Thoracic aorta (tissue), 2 donors: ENCODE measurements at places on chromosomes 5 and 9. TPM values are rescaled to one million over a fixed set of nuclear protein-coding genes. Genes with fewer than 3 reads are reported as not detected.

Gene SLC34A3
- total RNA-seq: 0.54 TPM

Gene FLT4
- total RNA-seq: 10.8 TPM

Gene SLC4A9
- total RNA-seq: not detected

Gene BSPRY
- 0.14 TPM for total RNA-seq

- no peaks in the 10 kb centered on the region for H3K36me3 ChIP-seq
- H3K4me1 ChIP-seq: peaks cover 60% of the 10 kb centered on the region
- no peak overlapping the region for H3K4me3 ChIP-seq
- no peak for DNase-seq
- no peaks in the 10 kb centered on the region for H3K27me3 ChIP-seq
Observed at GRCh38 chr5:150503977-150504620, 3.8 kb upstream of the NDST1 start.

DNA sequence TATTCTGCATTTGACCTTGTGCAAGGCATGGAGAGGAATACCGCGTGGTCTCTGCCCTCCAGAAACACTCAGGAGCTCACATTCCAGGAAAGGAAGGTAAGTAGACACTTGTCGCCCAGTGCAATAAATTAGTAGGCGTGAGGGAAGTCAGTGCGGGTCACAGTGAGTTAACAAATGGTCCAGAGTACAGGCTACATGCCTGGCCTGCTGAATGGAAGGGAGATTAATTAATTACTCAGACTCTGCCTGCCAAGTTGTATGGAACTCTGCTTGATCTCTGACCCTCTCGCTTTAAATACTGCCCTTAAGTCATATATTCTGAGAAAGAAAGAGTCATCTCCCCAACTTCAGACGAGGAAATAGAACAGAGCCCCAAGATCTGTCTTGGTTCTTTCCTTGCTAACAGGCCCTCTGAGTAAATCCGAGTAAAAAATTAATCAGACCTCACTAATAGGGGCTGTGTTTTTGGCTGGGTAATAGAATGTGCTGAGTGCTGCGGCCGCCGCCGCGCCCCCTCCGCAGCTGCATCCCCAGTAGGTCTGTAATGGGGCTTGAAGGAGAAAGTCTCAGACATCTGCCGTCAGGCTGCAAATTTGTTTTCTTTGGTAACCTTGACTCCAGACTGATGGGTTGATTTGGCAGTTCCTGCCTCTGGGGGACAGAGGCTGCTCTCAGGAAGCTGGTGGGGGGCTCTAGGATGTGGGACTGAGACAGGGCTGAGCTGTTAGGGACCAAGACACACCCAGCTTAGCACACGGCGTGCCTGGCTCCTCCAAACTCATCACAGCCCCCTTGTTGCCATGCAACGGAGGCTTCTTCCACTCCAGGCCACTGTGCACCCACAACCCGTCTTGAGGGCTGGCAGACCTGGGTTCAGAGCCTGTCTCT lies 144.4 kb downstream of the NSG2 start:
- no peak for DNase-seq
- no peak overlapping the region for H3K4me3 ChIP-seq
- no peaks in the 10 kb centered on the region for H3K36me3 ChIP-seq
- no peaks in the 10 kb centered on the region for H3K27me3 ChIP-seq

- no peak overlapping the region for H3K27ac ChIP-seq
- no peaks in the 10 kb centered on the region for H3K36me3 ChIP-seq
- H3K27me3 ChIP-seq: no peaks in the 10 kb centered on the region
- DNase-seq: no peak
- no peaks in the 10 kb centered on the region for H3K4me1 ChIP-seq
Observed at GRCh38 chr5:143033535-143034250, 263.5 kb downstream of the ARHGAP26 start.

GRCh38 chr5:150851039-150851438 lies 4.7 kb downstream of the IRGM start:
- H3K36me3 ChIP-seq: no peaks in the 10 kb centered on the region
- no peaks in the 10 kb centered on the region for H3K27me3 ChIP-seq
- DNase-seq: no peak
- no peak overlapping the region for H3K4me3 ChIP-seq
- H3K27ac ChIP-seq: no peak overlapping the region

DNA sequence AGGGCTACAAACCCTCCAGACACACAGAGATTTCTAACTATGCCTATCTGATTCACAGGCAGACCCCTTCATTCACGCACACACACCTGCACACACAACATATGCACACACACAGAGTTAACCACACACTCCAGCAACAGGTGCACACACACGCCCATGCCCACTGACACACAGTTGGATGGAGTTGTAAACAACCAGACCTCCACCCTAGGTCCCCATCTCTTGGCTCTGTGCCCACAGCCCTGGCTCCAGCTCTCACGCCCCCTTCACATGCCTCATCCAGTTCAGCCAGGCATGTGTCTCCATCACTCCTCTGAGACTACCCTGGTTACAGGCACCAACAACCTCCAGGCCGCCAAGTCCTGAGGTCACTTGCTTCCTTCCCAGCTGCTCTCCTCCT lies 61.1 kb downstream of the PSD2 start:
- no peak overlapping the region for H3K4me3 ChIP-seq
- H3K36me3 ChIP-seq: no peaks in the 10 kb centered on the region
- H3K27ac ChIP-seq: no peak overlapping the region
- no peaks in the 10 kb centered on the region for H3K4me1 ChIP-seq
- no peaks in the 10 kb centered on the region for H3K27me3 ChIP-seq
- no peak for DNase-seq

GRCh38 chr9:95493402-95493801 lies 23.4 kb downstream of the PTCH1 start:
- no peak for DNase-seq
- H3K27me3 ChIP-seq: no peaks in the 10 kb centered on the region
- H3K36me3 ChIP-seq: no peaks in the 10 kb centered on the region

DNA sequence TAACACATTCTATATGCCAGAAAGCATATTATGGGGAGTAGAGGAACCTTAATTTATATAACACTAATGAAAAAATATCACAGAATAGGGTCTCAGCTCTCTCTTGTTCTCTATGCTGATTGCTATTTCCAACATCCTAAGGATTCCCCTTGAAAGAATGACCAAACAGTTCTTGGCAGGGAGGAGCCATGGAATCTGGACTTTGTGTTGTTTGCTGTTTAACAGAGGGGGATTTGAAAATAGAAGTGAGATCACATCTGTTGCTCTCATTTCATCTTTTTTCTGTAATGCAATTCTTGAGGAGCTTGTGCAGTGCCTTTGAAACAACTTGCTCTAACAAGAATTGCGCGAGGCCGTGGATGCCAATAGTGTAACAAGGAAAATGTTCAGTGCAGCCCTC lies 755.3 kb downstream of the TLE1 start:
- no peaks in the 10 kb centered on the region for H3K4me1 ChIP-seq
- no peak overlapping the region for H3K27ac ChIP-seq
- no peaks in the 10 kb centered on the region for H3K27me3 ChIP-seq
- no peak overlapping the region for H3K4me3 ChIP-seq
- no peaks in the 10 kb centered on the region for H3K36me3 ChIP-seq

- H3K27me3 ChIP-seq: no peaks in the 10 kb centered on the region
- H3K36me3 ChIP-seq: no peaks in the 10 kb centered on the region
- H3K27ac ChIP-seq: no peak overlapping the region
- no peak overlapping the region for H3K4me3 ChIP-seq
- no peaks in the 10 kb centered on the region for H3K4me1 ChIP-seq
- DNase-seq: no peak
Observed at GRCh38 chr5:179306191-179307012, 38.9 kb downstream of the ADAMTS2 start.

- no peaks in the 10 kb centered on the region for H3K36me3 ChIP-seq
- H3K27ac ChIP-seq: no peak overlapping the region
- no peak for DNase-seq
- no peak overlapping the region for H3K4me3 ChIP-seq
Observed at GRCh38 chr5:98144710-98145109, 628.8 kb upstream of the RGMB start.

GRCh38 chr5:143302341-143303045 lies 101.0 kb downstream of the NR3C1 start:
- H3K4me1 ChIP-seq: peaks cover 8% of the 10 kb centered on the region
- no peak for DNase-seq
- H3K36me3 ChIP-seq: peaks cover 11% of the 10 kb centered on the region
- no peak overlapping the region for H3K4me3 ChIP-seq
- no peak overlapping the region for H3K27ac ChIP-seq
- H3K27me3 ChIP-seq: no peaks in the 10 kb centered on the region

- DNase-seq: no peak
- H3K4me3 ChIP-seq: no peak overlapping the region
- no peaks in the 10 kb centered on the region for H3K27me3 ChIP-seq
- H3K27ac ChIP-seq: no peak overlapping the region
- H3K4me1 ChIP-seq: no peaks in the 10 kb centered on the region
Observed at GRCh38 chr9:23258569-23258968, 567.5 kb downstream of the ELAVL2 start.

DNA sequence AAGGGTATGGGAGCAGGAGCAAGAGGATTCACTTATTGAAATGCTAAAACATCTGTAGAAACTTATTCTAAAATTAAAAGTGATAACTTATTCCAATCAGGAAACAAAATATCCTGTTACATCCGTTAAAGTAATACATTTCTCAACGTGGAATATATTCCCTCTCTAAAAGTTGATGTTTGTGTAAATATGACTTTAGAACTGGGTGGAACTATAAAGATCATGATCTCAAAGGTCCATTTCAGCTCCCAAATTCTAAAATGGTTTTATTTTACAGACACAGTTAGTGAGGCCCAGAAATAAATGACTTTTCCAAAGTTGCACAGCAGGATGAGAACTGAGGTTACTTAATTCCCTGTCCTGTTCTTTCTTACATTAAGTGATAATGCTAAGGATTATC lies 21.1 kb downstream of the ISOC1 start:
- no peaks in the 10 kb centered on the region for H3K4me1 ChIP-seq
- no peaks in the 10 kb centered on the region for H3K27me3 ChIP-seq
- H3K36me3 ChIP-seq: no peaks in the 10 kb centered on the region
- no peak for DNase-seq
- H3K4me3 ChIP-seq: no peak overlapping the region
- H3K27ac ChIP-seq: no peak overlapping the region
